Hypothalamus (tissue), 51 donors: ENCODE measurements at places on chromosomes 5 and 9.
A peak's percentile ranks its signal among the peaks of the same experiment; 100 is the strongest.

- DNase-seq: no peak
Measured at GRCh38 chr9:12838546-12838945, 63.7 kb downstream of the LURAP1L start.

DNA sequence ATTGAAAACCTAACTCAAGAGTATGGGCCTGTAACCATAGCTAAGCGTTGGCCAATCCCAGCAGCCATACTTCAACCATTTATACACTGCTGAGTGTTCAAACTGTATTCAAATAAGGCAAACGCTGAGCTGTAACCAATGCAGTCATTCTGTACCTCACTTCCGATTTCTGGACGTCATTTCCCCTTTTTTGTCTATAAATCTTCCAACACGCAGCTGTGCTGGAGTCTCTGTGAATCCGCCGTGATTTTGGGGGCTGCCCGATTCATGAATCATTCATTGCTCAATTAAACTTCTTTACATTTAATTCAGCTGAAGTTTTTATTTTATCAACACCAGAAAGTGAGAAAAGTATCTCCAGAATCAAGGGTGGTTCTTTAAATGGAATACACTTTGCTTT is 31.7 kb downstream of the MTX3 start:
- no peak for DNase-seq

GRCh38 chr9:15104826-15105420 is 194.7 kb upstream of the FREM1 start:
- no peak for DNase-seq

DNA sequence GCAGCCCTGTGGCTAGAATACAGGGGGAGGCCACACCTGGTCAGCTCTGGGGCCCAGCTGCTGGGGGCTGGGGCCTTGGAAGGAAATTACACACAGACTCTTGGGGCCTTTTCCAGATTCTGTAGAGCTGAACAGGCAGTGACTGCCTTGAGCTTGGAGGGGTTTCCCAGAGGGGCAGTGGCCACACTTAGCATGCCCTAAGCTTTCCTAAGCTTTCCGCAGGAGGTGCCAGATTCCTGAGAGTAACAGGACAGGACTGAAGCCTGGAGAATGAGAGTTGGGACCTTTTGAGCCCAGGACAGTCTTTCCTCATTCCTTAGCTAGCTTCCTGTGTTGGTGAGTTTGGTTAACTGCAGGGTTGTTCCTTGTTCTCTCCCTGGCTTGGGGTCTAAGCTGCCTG is 1.4 kb downstream of the TBC1D13 start:
- no peak for DNase-seq

DNA sequence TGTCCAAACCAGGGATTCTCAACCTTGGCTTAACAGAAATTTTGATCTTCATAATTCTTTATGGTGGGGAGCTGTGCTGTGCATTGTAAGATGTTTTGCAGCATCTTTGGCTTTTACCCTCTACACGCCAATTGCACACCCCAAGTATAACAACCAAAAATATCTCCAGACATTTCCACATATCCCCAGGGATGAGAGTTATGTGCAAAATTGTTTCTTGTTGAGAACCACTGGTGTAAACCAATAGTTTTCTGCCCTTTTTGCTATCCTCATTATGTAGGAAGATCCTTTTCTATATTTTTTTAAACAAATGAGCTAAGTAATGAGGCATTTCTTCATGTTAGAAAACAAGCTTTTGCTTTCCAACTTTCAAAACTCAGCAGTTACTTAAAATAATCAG is 189.9 kb downstream of the FBXL7 start:
- DNase-seq: no peak

GRCh38 chr9:69140123-69140735 is 33.8 kb upstream of the TJP2 start:
- no peak for DNase-seq

- no peak for DNase-seq
Measured at GRCh38 chr9:2496169-2496568, 125.4 kb upstream of the VLDLR start.

GRCh38 chr9:133581011-133581410 is 28.2 kb downstream of the FAM163B start:
- DNase-seq: no peak

DNA sequence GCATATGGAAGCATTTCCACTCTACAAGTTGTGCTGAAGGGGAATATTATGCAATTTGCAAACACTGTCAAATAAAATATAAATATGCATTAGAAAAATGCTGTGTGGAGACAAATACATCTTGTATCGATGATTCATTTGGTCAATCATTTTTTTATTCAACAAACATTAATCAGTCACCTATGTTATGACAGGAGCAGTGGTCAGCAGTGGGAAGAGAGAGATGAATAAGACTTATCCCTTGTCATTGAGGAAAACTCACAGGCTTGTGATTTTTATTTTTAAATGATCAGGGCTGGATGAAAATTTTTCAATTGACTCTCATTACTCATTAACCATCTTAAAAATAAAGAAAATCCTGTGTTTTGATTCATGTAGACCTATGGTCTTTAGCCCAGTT is 574.1 kb downstream of the ACTL7B start:
- no peak for DNase-seq

- DNase-seq: no peak
Measured at GRCh38 chr5:120546922-120547321, 82.8 kb downstream of the PRR16 start.

GRCh38 chr5:149348518-149348917 is 3.2 kb downstream of the GRPEL2 start:
- no peak for DNase-seq

DNA sequence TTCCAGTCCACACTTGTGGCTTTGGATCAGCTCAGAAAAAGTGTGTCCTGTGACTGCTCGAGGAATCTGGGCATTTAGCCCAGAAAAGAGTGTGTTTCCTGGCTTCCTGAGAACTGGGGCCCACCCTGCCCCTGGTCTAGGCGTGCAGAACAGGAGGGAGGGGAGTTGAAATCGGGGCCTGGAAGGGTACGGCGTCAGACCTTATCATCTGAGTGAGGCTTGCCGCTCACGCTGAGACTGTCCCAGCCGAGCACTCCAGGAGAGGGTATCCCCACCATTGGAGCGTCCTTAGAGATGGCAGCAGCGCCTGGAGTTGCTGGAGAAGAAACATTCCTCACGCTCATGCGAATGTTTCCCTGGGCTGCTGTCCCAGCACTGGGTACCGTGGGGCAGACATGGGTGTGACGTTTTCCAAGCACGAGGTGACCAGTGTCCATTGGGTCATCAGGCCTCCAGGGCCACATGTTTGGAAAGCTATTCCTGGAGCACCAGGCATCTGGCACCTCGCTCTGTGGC is 22.5 kb downstream of the NEK6 start:
- peak; percentile 56 for DNase-seq

GRCh38 chr5:125584140-125584520 is 837.7 kb upstream of the ZNF608 start:
- DNase-seq: peak; percentile 17

GRCh38 chr9:113677057-113677456 is 199.1 kb upstream of the ZNF618 start:
- DNase-seq: no peak

DNA sequence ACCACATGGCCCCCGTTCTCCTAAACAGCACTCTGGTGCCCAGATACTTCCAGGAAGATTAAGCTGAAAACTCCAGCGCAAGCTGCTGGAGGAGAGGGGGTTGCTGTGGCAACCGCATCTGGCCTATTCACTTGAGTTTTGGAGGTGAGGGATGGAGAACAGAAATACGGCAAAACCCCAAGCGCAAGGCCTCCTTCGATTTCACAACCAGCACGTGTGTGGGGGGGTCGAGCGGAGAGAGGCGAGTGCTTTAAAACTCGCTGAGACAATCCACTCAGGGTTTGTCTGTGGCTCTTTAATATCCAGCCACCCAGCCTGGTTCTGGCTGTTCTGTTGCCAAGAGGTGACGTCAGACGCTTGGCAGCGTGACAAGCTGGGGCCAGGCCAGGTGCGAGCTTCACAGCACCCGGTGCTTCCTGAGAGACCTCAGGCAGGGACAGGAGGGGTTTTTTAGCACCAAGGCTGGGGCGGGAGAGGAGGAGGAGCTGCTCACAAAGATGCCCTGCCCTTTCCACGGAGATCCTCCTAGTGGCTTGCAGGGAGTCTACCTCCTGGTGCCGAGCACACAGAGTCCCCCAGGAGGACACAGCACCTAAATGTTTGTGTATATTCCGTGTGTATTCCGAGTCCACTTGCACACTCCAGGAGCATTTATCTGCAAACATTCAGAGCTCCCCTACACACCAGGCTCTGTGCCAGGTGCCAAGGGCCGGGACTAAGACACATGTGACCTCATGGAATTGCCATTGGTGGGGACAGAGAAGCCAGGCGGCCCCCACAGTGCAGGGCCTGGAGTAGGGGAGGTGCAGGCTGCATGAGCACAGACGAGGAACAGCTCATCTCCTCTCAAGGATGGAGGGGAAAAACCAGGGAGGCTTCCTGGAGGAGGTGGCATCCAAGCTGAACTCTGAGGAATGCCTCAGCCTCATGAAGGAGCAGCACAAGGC is 194.6 kb downstream of the OLFM1 start:
- peak; percentile 67 for DNase-seq

DNA sequence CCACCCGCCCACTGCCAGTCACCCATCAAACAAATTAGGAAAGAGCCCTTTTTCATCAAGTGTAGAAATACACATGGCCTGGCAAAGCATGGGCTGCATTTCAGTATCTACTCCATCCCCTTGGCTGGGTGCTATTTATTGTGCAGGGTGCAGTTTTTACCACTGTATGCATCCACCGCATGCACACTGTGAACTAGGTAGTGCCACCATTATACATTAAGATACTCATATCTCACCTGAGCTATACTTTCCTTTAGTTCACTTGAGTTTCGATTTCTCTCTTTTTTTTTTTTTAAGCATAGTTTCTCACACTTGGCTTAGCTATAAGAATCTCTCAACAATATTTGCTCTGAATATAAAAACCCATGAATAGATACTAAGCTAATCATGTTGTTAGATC is 49.4 kb downstream of the JMY start:
- DNase-seq: no peak

- no peak for DNase-seq
Measured at GRCh38 chr5:157820593-157821252, 38.2 kb downstream of the CLINT1 start.

DNA sequence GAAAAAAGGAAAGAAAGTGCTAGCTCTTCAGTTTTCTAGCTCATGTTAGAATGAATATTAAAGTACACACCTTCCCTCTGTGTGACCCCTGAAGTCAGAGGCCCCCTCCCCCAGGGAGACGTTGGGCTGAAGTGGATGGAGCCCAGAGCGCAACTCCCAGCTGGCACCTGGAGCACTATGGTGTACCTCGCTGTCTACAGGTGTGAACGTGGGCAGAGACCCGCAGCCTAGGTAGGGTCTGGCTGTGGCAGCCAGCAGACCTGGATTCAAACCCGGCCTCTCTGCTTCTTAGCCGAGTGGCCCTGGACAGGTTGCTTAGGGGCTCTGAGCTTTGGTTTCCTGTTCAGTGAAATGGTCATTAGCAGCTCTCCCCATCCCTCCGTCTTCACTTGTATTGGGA is 6.3 kb downstream of the TOR2A start:
- DNase-seq: no peak

- no peak for DNase-seq
Measured at GRCh38 chr5:17189381-17190036, 27.9 kb upstream of the BASP1 start.

- DNase-seq: no peak
Measured at GRCh38 chr5:172733131-172733973, 37.6 kb downstream of the DUSP1 start.

DNA sequence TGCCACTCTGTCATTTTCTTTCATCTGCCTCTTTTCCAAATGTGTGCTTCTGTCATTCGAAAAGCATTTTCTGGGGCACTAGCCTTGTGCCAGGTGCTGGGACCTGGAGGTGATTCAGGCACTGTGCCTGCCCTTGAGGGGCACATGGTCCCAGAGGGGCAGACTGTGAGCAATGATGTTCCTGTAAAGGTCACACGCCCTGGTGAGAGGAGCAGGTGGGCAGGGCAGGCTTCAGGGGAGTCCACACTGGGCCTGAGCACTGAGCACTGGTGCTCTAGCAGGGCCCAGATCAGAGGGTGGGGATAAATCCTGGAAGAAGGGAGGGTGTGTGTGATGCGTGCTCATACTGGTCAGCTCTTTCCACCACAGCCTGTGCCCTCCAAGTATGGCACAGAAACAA is 77.8 kb downstream of the COL15A1 start:
- no peak for DNase-seq

GRCh38 chr9:12904261-12905000 is 129.6 kb downstream of the LURAP1L start:
- no peak for DNase-seq

- DNase-seq: no peak
Measured at GRCh38 chr5:68946728-68947127, 147.1 kb upstream of the SLC30A5 start.

DNA sequence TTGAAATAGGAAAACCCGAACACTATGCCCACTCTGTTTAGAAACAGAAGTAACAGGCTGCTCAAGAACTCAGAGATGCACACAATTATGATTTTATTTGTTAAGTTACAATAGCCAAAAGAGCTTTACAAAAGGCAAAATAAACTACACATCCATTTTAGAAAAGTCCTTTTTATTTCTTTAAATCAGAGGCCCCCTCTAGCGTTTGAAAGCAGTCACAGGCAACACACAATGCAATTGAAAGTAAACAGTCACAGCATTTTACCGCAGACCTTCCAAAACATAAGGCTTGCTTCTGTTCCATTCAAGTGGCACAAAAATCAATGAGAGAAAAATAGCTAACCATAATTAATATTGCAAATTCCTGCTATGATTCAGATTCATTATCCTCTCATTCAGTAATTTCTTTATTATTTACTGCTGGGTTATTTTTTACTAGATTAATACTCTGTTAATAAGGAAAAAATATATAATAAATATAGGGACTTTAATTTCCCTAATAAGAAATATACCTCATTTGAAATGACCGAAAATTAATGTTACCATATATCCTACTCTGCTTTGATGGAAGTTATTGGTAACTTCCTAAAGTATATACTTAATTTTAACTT is 78.3 kb downstream of the CEP120 start:
- DNase-seq: no peak

DNA sequence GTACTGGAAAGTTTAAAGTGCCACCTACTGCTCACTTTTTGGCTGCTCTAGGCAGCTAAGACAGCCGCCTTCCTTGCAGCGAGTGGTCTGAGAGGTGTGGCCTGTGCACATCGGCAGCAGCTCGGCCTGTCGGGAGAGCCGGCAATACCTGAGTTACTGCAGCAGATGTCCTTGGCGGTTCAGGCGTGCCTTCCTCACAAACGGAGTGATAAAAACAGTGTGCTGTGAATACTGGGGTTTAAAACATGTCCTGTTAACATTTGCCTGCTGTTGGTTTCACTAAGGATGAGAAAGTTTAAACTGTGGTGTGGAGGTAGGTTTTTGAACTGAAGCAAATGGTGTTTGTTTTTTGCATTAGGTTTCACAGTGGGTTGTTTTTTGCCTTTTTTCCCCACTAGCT is 12.9 kb downstream of the TRAF2 start:
- DNase-seq: no peak

DNA sequence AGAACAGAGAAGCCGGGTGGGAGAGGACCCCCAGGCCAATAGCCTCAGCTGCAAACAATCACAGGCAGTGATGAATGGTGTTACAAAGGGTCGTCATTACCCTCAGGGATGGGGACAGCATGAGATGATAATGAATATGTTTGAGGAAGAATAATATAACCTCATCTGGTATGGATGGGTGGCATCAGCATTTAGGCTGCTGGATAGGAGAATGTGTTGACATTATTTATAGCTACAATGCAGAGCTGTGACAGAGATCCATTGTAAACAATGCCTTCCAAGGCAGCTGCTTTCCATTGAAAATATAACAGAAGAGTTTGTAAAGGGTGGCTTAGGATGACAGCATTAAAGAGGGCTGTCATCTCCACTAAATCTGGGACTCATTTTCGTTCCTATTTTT is 365.5 kb downstream of the KCNN2 start:
- no peak for DNase-seq

GRCh38 chr9:76624391-76625048 is 139.7 kb upstream of the PCA3 start:
- DNase-seq: no peak
